ENCODE measurements at places on chromosomes 1 and 21.

GRCh38 chr1:119451158-119451557 is 36.2 kb downstream of the HSD3B2 start:
- no peak for DNase-seq

DNA sequence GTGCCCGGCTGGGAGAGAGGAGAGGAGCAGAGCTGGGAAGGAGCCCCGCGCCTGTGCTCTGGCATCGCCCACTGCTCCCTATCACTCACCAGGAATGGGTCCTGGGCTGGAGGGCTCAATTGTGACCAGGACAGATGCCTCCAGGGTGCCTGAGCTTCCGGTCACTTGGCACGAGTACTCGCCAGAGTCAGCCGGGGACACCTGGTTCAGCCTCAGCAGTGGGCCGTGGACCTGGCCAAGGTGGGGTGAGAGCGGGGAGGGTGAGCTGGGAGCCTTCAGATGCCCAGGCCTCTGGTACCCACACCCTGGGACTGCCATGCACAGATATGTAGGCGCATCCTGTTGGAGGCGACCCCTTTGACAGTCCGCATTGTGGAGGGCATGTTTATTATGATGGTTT is 31.1 kb downstream of the LDLRAD2 start:
- DNase-seq = no peak

- DNase-seq = no peak
Observed at GRCh38 chr1:151936653-151937052, 27.3 kb upstream of the THEM4 start.

DNA sequence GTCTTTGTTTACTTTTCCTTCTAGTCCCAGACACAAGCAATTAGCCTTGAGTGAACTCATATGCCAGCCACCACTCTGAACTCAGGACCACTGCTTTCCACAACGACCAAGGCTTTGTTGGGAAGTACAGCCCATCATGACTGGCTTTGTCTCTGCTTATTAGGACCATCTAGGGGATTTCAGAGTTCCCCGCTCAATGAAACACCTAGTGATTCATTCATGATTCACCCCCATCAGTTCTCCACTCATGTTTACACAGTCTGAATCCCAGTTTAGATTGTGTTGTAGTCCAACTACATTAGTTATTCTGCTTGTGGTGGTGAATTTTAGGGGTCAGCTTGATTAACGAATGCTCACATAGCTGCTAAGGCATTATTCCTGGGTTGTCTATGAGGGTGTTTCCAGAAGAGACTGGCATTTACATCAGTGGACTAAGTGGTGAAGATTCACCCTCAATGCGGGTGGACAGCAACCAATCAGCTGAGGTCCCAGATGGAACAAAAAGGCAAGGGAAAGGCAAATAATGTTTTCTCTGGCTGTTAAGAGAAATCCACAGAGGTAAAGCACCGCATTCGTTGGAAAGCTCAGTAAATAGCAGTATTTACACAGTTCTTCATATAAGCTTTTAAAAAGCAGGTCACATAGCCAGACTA is 122.7 kb downstream of the RGS21 start:
- no peak for DNase-seq

DNA sequence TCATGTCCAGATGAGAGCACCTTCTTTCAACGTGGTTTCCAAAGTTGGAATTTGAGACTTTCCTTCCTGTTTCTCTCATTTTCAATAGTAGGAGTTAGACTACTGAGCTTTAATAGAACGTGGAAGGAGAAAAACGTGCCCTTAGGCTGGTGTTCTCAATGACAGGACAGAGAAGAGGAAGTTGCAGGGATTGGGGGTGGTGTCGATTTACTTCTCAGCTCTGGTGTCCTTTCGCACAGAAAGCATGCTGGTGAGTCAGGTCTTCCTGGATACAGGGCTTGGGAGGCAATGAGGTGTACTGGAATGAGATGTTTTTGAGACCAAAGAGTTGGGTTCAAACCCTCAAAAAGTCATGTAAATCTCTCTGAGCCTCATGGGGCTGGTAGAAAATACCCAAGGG is 67.1 kb downstream of the HIVEP3 start:
- DNase-seq = no peak

DNA sequence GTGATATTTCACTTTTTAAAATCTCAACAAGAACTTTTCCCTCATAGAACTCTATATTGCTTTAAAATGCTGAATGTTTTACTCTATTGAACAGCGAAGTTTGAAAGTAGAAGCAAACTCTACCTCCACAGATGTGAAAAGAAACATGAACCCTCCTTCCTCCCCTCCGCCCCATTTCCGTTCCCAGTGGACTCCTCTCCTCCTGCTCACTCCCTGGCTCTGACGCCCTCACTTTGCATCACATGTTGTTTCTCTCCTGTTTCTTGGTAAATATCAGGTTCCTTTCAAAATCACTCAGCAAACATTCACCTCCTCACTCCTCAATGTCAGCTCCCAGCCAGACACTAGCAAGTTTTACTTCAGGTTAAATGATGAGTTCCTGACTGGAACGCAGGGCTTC is 34.6 kb downstream of the KCNH1 start:
- DNase-seq = no peak

DNA sequence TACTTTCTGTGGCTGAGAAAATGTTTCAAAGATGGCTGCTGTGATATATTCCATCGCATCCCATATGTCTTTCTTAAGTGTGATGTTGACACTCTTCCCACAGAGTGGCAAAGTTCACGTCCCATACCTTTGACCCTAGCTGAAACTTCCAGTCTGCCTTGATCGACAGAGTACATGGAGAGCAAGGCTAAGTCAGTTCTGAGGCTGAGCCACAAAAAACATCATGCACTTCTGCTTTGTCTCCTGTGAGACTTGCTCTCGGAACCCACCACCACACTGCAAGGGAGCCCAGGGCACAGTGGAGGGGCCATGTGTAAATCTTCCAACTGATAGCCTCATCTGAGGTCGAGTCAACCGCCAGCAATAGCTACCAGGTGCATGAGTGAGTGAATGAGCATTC is 431.9 kb upstream of the RUNX1 start:
- DNase-seq = no peak

DNA sequence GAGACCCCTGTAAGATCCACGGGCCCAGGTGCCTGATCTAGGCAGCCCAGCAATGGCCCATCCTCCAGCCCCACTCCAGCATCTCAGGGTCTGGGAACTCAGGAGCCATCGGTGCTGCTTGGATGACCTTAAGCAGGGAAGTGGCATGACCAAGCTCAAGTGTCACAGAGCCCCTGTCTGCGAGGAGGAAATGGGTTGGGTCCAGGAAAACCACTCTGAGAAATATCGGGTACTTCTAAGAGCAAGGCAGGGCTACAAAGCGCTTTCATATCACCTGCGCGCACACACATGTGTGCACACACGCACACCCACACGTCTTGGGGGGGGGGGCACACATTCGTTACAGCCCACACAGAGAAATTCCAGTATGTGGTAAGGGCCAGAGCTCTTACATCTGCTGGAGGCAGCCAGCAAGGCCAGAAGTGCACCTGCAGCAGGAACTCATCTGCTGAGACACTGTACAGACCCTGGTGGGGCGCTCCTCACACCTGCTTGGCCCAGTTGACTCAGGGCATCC is 32.6 kb upstream of the SPOCD1 start:
- DNase-seq = peak; percentile 15

DNA sequence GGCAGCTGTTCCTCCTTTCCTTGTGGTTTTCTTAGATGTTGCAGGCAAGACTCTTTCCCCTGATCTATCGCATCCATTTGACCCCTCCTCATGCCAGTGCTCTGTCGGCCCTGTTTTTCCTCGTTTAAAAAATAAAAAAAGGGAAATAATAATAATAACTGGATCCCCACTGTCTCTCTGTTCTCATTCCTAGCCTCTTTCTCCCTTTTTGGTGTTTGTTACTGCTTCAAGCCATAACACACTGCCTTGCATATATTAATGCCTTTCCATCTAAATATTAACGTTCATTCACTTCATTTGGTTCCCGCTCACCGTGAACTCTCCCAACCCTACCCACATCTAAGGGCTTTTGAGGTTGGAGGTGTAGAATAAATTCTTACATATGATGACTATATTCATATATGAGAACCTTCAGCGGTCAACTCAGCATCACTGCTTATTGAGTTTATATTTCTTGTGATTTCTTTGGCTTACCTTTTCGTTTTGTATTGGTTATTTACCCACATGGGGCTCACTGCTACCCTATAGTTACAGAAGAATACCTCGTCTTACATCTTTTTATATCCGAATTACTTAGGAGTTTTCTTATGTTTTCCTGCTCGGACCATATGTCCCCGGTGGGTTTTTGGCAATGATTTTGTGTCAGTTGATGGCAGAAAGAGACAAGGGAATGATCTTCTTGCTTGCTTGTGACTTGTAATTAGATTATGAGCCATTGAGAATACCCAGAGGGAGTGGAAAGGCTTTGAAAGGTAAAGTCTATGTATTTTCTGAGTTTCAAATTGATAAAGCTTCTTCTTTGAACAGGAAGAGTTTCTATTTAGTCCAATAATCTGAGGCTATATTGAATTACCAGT is 805 bp downstream of the ATG4C start:
- DNase-seq = no peak

DNA sequence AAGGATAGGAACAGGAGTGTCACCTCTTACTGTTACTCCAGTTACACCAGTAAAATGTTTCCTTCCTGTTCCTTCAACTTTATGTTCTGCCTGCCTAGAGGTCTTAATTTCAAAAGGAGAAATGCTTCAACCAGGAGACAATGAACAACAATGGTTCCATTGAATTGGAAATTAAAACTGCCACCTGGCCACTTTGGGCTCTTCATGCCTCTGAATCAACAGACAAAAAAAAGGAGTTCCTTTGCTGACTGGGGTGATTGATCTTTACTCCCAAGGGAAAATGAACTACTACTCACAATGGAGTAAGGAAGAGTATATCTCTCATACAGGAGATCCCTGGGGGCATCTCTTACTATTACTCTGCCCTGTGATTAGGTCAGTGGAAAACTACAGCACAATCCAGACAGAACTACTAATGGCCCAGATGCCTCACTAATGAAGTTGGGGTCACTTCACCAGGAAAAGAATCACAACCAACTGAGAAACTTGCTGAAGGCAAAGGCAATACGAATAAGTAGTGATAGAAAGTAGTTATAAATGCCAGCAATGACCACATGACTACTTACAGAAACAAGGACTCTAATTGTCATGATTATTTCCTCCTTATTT is 76.6 kb upstream of the PRDX6 start:
- no peak for DNase-seq

- DNase-seq = no peak
Observed at GRCh38 chr1:246897302-246897701, 34.4 kb downstream of the AHCTF1 start.

- no peak for DNase-seq
Observed at GRCh38 chr1:156748670-156749418, 2.6 kb downstream of the HDGF start.

DNA sequence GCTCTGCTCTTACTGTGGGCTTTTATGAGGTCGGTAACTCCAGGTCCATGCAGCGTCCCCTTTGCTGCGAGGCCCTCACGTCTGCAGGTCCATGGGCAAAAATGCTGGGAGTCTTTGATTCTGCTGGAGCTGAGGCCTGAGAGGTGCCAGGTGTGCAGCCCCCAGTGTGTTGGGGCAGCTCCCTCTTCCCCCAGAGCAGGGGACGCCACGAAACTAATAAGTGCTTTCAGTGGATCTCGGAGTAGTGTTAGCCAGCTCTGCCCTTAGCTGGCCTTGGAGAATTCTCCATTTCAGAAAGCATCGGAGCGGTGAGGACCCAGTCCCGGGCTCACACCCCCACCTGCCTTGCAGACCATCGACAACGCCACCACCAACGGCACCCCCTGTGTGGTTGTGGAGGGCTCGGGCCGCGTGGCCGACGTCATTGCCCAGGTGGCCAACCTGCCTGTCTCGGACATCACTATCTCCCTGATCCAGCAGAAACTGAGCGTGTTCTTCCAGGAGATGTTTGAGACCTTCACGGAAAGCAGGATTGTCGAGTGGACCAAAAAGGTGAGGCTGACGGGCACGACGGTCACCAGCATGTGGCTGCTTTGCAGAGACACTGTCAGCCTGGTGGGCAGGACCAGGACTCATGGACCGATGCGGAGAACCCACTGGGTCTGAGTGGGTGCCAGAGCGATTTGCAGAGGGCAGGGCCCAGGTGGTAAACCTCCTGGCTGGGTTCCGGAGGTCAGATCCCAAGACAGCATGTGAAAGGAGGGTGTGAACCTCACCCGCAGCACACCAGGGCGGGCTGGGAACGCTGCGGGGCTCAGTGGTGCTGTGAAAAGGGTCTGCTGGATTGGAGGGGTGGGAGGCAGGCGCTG is 25.5 kb downstream of the TRPM2 start:
- DNase-seq = no peak

DNA sequence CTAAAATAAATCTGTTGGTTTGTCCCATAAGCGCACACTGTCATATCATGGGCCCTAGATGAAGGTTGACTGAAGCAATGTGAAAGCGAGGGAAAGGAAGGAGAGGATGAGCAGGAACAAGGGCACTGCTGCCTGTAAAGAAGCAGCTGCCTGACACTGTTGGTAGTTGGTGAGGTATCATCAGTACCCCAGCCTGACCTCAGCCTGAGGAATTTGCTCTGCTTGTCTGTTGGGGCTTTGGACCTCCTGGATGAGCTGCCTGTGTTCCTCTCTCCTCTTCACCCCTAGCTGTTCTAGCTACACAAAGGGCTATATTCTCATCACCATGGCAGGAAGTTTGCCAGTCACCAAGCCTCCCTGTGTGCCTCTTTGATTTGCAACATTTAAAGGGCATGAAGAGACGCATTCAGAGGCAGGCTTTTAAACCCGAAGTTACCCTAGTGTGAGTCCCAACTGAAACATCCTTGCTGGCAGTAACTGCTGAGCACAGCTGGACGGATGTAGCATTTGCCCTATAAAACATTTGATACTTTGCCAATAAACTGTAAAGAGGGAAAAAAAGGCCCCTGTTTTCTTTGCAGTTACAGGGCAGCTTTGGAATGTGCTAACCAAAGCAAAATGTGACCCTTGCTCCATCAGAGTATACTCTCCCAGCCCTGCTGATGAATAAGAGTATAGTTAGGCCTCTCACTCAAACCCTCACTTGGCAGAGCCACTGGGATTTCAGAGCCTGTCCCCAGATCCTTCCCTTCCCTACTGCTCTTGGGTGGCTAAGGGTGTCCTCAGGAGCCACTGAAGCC is 22.2 kb upstream of the SPATA6 start:
- DNase-seq = no peak

DNA sequence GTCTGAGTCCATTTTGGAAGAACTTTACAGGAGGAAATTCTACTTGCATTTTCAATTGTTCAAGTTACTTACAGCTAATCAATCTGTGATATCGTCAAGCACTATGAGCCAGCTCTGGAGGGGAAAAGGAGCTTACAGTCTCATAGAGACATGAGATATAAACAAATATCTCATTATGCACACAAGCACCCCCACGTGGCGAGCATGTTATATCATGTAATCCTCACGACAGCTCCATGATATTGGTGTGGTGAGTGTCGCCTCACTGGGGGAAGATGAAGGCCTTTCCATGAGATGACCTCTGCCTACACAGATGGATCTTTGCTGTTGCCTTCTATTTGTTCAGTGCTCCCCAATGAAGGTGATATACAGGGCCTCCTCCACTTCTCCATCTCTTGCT is 34.6 kb downstream of the TNR start:
- no peak for DNase-seq

GRCh38 chr1:166865926-166866325 is 10.1 kb downstream of the TADA1 start:
- DNase-seq = no peak
